ENCODE measurements at places on chromosomes 7 and 10. TPM values are rescaled to one million over a fixed set of nuclear protein-coding genes. Genes with fewer than 3 reads are reported as not detected.

DNA sequence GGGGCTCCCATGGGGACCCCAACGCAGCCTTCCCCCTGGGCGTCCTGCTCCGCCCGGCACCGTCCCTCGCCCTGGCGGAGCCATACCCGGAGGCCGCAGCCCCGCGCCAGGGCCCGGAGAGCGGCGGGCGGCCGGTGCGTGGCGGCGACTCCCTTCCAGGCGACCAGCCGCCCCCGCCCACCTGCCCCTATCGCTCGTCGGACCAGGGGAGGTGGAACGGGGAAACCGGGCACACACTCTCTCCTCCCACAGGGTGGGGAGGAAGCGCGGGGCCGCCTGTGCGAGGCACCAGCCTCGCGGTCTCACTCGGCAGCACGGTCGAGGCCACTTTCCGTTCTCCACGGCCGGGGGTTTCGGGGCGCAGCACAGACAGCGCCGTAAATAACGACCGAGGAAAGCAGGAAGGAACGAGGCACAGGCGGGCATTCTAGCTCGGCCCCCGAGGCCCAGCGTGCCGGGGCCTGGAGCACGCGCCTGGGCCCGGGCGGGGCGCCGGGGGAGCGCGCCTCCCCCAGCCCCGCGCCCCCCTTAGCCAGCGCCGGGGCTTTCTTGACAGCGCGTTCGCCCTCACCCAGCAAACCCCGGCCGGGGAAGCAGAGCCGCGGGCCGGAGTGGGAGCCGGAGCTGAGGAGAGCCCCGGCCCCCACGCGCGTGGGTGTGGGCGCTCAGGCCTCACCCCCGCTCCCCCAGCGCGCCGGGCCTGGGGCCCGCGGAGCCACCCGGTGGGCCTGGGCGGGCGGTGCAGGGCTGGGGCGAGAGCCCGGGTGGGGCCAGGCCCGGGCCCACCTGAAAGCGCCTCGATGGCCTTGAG is 936 bp downstream of the IGF2BP3 start:
- peak; percentile 14 for DNase-seq
- H3K27me3 ChIP-seq: peaks cover 72% of the 10 kb centered on the region
- H3K4me3 ChIP-seq: peak overlapping the region; percentile 89
- peaks cover 29% of the 10 kb centered on the region for H3K4me1 ChIP-seq

- H3K27ac ChIP-seq: no peak overlapping the region
- H3K36me3 ChIP-seq: no peaks in the 10 kb centered on the region
- no peak overlapping the region for H3K4me3 ChIP-seq
- DNase-seq: no peak
- no peaks in the 10 kb centered on the region for H3K4me1 ChIP-seq
Observed at GRCh38 chr10:108167766-108168165, 1003.3 kb upstream of the SORCS1 start.

GRCh38 chr7:104650991-104651640 is 322.7 kb downstream of the LHFPL3 start:
- H3K4me1 ChIP-seq: no peaks in the 10 kb centered on the region
- H3K36me3 ChIP-seq: peaks cover 2% of the 10 kb centered on the region
- no peak overlapping the region for H3K27ac ChIP-seq
- H3K4me3 ChIP-seq: no peak overlapping the region

GRCh38 chr7:111014079-111014478 is 76.8 kb upstream of the LRRN3 start:
- peaks cover 48% of the 10 kb centered on the region for H3K4me1 ChIP-seq
- H3K27ac ChIP-seq: peak overlapping the region; percentile 98
- H3K4me3 ChIP-seq: no peak overlapping the region
- DNase-seq: no peak
- H3K27me3 ChIP-seq: no peaks in the 10 kb centered on the region
- no peaks in the 10 kb centered on the region for H3K36me3 ChIP-seq

DNA sequence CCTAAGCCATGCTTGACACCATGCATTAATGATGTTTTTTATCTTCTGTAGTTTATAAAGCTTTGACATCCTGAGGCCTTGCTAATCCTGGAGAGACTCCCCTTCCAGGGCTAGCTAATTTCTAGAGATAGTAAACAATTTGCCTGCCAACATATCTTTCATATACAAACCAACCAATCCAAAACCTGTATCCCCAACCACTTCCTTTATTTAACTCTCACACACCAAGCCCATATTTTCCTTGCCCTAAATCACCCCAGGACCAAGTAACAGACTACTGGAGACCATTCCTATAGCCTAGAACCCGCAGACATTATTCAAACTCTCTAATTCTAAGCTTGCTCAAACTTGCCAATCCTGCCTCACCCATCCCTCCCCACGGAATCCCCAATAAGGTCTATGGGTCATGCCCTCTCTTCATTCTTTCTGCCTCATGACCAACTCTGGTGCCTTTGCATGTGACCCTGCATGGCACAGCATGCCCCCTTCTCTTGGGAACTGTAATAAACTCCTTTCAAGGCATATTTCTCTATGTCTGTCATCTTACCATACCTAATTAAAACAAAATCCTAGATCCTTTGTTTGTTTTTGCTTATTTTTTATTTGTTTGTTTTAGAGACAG is 116.6 kb upstream of the CACUL1 start:
- no peak overlapping the region for H3K27ac ChIP-seq
- H3K4me3 ChIP-seq: no peak overlapping the region
- no peak for DNase-seq
- peaks cover 67% of the 10 kb centered on the region for H3K27me3 ChIP-seq

DNA sequence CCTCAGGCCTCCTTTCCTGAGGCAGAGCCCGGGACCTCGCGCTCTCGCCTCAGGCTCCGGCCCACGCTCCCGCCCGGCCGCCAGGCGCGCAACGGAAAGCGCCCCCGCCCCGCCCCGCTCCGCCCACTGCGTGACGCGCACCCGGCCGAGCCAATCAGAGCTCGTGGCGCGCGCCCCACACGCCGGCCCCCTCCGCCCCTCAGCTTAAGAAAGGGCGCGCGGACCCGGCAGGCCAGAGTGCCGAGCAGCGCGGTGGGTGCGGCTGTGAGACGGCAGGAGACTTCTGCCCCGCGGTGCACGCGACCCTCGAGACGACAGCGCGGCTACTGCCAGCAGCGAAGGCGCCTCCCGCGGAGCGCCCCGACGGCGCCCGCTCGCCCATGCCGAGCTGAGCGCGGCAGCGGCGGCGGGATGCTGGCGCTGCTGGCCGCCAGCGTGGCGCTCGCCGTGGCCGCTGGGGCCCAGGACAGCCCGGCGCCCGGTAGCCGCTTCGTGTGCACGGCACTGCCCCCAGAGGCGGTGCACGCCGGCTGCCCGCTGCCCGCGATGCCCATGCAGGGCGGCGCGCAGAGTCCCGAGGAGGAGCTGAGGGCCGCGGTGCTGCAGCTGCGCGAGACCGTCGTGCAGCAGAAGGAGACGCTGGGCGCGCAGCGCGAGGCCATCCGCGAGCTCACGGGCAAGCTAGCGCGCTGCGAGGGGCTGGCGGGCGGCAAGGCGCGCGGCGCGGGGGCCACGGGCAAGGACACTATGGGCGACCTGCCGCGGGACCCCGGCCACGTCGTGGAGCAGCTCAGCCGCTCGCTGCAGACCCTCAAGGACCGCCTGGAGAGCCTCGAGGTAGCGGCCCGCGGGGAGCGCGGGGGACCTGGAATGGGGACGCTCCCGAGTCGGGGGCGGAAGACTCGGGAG is at the start of gene NPTX2:
TSS of gene NPTX2 (plus strand) at position 235 of the 909 bp plus-strand sequence. CDS start at position 412, 177 bp downstream.
- H3K4me3 ChIP-seq: peak within 1 kb of the TSS; percentile 45
- peaks cover 2% of the 10 kb centered on the region for H3K4me1 ChIP-seq
- no peak for DNase-seq
- H3K27me3 ChIP-seq: peaks cover 51% of the 10 kb centered on the region
- no peak within 1 kb of the TSS for H3K27ac ChIP-seq
- H3K36me3 ChIP-seq: no peaks in the 10 kb centered on the region

Gene PNLIPRP2
- not detected for total RNA-seq

Data from T-helper 17 cell (primary cell).